ENCODE measurements at places on chromosomes 2 and 18.
A peak's percentile ranks its signal among the peaks of the same experiment; 100 is the strongest.

- DNase-seq, result no peak
Measured at GRCh38 chr2:181471783-181472182, 14.6 kb downstream of the ITGA4 start.

GRCh38 chr18:32930695-32931301, 158.0 kb upstream of the KLHL14 start:
- DNase-seq, result peak; percentile 14

GRCh38 chr2:69635432-69635831, 8.1 kb downstream of the AAK1 start:
- no peak for DNase-seq

- no peak for DNase-seq
Measured at GRCh38 chr2:100822587-100823248, 2.8 kb downstream of the NPAS2 start.

- DNase-seq, result no peak
Measured at GRCh38 chr2:100824842-100825241, 4.9 kb downstream of the NPAS2 start.

DNA sequence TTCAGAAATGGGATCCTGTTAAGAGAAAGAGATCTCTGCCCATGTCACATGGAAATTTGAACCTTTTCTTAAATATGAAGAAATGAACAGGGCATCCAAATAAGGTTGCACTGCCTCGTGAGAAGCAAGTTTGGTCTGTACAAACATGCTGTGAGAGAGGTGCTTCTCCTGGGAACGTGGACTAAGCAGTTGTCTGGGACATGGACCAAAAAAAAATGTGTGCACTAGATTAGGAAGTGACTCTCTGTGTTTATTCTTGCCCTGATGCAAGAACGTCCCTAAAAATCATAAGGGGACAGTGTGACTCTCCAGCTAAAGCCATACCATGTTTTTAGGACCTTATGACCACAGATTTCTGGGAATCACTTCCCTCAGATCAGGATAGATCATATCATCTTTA, 23.7 kb upstream of the GCG start:
- DNase-seq, result no peak

DNA sequence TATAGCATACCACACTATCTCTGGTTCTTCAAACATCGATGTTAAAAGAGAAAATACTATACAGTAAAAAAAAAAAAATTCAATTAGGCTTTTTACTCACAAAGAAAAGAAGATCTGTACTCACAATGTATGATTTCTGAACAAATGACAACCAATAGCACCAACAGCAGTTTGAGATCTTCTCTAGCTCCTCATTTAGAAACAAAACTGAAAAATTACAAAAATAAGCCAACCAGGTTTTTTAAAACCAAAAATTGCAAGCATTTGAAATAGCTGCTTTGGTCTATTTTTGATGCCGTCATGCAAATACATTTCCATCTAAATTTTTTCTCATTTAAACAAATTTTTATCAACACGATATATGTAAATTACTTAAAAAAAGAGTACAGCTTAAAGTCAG, 34.3 kb upstream of the RALBP1 start:
- DNase-seq, result no peak

All from HFF-Myc (cell line).